ENCODE measurements at places on chromosomes 16 and 17. TPM values are rescaled to one million over a fixed set of nuclear protein-coding genes. Genes with fewer than 3 reads are reported as not detected.

The DUSP3 gene
- 16.6 TPM for total RNA-seq

The KRT28 gene
- total RNA-seq = not detected

The MYLK3 gene
- under 0.01 TPM for total RNA-seq

The C1QL1 gene
- total RNA-seq = 1.0 TPM

The HOXB6 gene
- total RNA-seq = 78.8 TPM

The SCARF1 gene
- 1.0 TPM for total RNA-seq

The ITGAD gene
- total RNA-seq = not detected

The NPIPB8 gene
- total RNA-seq = not detected

The DPEP3 gene
- total RNA-seq = not detected

The EFTUD2 gene
- 86.7 TPM for total RNA-seq

The GPR142 gene
- total RNA-seq = not detected

The MAP2K6 gene
- total RNA-seq = 2.9 TPM

The DNAJA3 gene
- 51.4 TPM for total RNA-seq

The AHSP gene
- total RNA-seq = not detected

The PMFBP1 gene
- 0.17 TPM for total RNA-seq

The TMEM92 gene
- 0.15 TPM for total RNA-seq

The ZG16B gene
- total RNA-seq = 0.45 TPM

The KRTAP1-5 gene
- 0.59 TPM for total RNA-seq

The PEMT gene
- 75.4 TPM for total RNA-seq

The CDH8 gene
- not detected for total RNA-seq

The C17orf75 gene
- total RNA-seq = 21.2 TPM

The RAB37 gene
- total RNA-seq = 0.67 TPM

The EPX gene
- not detected for total RNA-seq

The HID1 gene
- 0.45 TPM for total RNA-seq

The KCNH6 gene
- total RNA-seq = not detected

The SDR42E1 gene
- total RNA-seq = 2.4 TPM

The TRPV2 gene
- 38.3 TPM for total RNA-seq

The HOXB1 gene
- total RNA-seq = not detected

The HOXB7 gene
- 11.9 TPM for total RNA-seq

The GPS2 gene
- 70.6 TPM for total RNA-seq

The OR1A1 gene
- total RNA-seq = not detected

The ITGB3 gene
- 2.8 TPM for total RNA-seq

The CDC27 gene
- 51.6 TPM for total RNA-seq

The TSPOAP1 gene
- total RNA-seq = 2.7 TPM

The CLDN6 gene
- 0.15 TPM for total RNA-seq

The FN3K gene
- 1.3 TPM for total RNA-seq

The IQCK gene
- 9.2 TPM for total RNA-seq

The INCA1 gene
- total RNA-seq = 0.17 TPM

The C1QTNF1 gene
- 18.9 TPM for total RNA-seq

The MEOX1 gene
- not detected for total RNA-seq

The PRKAR1A gene
- total RNA-seq = 162 TPM

The TNFRSF17 gene
- not detected for total RNA-seq

The KRTAP9-8 gene
- total RNA-seq = not detected

The VPS9D1 gene
- total RNA-seq = 9.6 TPM

The SLC26A11 gene
- total RNA-seq = 5.1 TPM

The HOXB9 gene
- total RNA-seq = 0.15 TPM

The P2RX5 gene
- 1.0 TPM for total RNA-seq

The TNS4 gene
- 0.17 TPM for total RNA-seq

The TACO1 gene
- total RNA-seq = 26.7 TPM

The KRT17 gene
- total RNA-seq = 3.7 TPM

The AANAT gene
- not detected for total RNA-seq

The TP53TG3B gene
- total RNA-seq = not detected

The PRR11 gene
- total RNA-seq = 66.4 TPM

The FADS6 gene
- total RNA-seq = not detected

The RNU2-1 gene
- total RNA-seq = not detected

Data from bronchus fibroblast of lung (primary cell).